ENCODE measurements at places on chromosomes 16 and 17.
A peak's percentile ranks its signal among the peaks of the same experiment; 100 is the strongest.

DNA sequence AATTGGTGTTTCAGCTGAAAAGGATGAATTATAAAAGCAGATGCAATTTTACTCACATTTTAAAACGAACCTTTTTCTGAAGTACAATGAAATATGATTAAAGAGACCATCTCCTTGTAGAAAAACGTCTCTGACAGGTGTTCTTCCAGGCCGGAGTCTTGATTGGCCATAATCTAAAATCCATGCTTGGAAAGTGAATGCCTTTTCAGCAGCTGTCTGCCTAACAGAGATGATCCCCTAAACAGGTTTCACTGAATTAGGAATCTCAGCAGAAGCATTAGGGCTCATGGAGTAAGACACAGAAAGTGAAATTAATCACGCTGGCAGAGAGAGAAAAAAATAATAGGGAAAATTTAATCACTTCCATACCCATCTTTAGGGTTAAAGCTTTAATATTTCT, 39.3 kb upstream of the IRX5 start:
- no peak for DNase-seq

- DNase-seq = no peak
Measured at GRCh38 chr17:44915862-44916780, 821 bp upstream of the GFAP start.

DNA sequence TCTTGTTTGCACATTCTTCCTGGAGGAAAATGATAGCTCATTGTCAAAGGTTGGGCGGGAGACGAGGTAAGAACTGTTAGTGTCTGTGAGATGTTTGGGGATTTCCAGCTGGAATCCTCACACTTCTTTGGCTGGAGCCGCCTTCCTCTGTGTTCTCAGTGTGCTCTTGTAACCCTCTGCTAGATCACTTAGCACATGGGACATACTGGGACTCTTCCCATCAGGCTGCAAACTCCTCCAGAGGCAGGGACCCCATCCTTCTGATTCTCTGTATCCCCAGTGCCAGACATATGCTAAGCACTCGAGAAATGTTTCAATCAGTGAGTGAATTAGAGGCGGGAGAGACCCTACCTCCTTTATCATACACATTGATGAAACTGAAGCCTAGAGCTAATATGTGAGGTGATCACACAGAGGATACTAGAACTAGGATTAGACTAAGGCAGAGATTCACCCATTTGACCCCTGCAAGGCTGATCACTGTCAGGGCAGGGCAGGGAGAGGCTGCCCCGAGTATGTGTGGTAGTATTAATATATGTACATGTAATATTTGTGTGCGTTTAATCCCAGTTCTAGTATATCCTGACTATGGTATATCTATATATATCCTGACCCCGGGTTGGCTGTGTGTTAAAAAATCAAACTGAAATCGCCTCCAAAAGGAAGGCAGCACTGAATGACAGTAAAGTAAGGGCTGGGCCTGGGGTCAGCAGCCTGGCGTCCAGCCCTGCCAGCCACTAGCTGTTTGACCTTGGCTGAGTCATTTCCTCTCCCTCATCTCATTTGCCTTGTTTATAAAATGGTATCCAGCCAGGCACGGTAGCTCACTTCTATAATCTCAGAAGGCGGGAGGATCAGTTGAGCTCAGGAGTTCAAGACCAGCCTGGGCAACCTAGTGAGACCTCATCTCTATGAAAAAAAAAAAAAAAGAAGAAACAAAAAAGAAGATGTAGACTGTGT, 75.5 kb upstream of the TBX2 start:
- DNase-seq = no peak

- DNase-seq = no peak
Measured at GRCh38 chr17:47641202-47641601, 8.5 kb upstream of the KPNB1 start.

- peak; percentile 84 for DNase-seq
Measured at GRCh38 chr17:41404024-41404671, 6.7 kb upstream of the KRT31 start.

GRCh38 chr17:77798481-77798880, 160.0 kb upstream of the TNRC6C start:
- DNase-seq = no peak

GRCh38 chr17:72751746-72752145, 340.7 kb downstream of the SLC39A11 start:
- DNase-seq = no peak

GRCh38 chr17:7841915-7842379, 7.9 kb downstream of the KDM6B start:
- peak; percentile 80 for DNase-seq

DNA sequence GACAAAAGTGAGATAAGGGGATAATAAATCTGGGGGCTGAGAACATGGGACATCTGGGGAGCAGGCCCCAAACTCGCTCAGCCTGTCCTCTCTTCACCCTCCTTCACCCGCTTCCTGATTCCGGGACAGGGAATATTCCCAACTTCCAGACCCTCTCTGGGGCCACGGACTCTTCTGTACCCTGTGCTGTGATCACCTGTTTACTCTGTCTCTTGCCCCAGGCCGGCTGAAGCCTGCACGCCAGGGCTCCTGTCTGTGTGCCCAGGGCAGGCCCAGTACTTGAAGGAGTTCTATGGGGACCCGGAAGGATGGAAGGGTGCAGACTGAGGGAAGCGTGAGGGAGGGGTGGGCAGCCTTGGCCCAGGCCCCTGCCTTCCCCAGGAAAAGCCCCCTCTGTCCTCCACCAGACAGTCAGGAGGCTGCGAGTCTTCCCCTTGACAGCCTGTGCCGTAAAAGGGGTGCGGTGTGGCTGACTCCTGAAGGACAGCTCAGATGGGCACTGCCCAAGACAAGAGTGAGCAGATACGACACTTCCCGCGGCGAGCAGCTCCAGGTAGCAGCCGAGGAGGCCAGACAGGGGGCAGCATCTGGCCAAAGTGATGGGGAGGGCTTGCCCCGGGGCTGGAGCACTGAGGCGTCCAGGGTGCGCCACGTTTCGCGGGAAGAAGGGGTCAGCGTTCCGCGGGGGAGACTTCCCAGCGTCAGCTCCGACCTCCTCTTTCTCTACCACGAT, 1.0 kb upstream of the CCNF start:
- peak; percentile 11 for DNase-seq

- no peak for DNase-seq
Measured at GRCh38 chr17:34356194-34356593, at the start of gene CCL13. Gene CCL13 (plus strand): TSS chr17:34356480. CDS start chr17:34356527, 47 bp downstream.

DNA sequence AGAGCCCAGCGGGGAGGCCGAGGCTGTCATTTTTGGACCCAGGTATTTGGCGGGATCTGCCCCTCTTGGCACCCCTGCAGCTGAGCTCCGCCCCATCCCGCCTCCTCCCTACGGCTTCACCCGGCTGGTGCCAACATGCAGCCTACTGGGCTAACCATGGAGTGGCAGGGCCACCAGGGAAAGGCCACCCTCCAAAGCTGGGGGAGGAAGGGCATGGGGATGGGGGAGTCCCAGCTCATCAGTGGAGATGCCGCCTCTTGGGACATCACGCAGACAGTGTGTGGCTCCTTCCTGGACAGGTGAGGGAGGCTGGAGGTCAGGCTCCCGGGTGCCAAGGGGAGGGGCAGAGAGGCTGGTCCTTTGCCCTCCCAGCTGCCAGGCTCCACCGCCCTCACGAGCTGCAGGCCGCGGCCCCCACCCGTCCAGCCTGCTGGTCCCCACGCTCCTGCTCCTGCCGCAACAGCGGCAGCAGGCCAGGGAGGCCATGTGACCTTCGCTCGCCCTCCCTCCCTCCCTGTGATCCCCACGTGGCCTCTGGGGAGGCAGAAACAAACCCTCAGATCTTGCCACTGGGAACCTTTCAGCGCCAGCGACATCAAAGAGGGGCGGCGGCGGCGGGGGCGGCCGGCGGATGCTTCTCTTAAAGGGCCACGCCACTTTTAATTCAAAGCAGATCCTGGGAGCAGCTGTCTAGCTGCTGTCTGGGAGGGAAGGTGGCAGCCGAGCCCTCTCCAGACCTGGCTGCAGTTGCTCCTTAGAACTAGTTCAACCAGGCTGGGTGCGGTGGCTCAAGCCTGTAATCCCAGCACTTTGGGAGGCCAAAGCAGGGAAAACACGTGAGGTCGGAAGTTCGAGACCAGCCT, 6.8 kb upstream of the NOTUM start:
- no peak for DNase-seq

DNA sequence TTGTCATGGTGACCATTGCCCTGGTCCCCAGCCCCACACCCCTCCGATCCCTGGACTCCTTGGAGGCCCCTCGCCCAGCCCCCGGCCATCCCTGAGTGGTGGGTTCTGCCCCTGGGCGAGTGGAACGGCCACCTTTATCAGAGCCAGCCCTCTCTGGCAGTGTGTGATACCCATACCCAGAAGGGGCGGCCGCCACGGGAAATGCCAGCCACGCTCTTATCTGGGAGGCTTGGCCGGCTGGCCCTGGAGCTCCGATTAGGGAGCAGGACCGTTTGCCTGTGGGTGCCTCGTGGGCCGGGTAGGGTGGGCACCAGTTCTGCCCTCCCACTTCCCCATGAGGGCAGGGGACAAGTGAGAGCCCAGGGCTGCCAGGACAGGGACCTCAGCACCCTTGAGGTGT, 58.3 kb upstream of the ZC3H18 start:
- no peak for DNase-seq

DNA sequence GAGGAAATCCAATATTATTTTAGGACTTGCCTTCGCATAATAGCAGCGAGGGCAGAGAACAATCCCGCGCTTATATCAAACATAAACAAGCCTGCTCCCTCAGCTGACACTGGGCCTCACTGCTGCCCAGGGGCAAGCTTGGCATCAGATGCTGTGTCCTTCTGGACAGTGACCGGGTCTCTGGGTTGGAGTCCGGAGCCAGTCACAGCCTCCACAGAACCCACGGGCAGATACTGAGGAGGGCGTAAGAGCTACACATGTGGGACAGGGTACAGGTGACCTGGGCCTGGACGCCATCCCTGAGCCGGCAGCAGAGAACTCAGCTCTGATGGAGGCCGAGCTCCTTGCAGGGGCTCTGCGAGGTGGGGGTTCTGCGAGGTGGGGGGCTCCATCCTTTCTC, 14.7 kb upstream of the ZNF469 start:
- DNase-seq = no peak

Measured in SW 1271 (cell line).